ENCODE measurements at places on chromosomes 1 and 21. TPM values are rescaled to one million over a fixed set of nuclear protein-coding genes. Genes with fewer than 3 reads are reported as not detected.

The UBL4B gene
- not detected for total RNA-seq

The PSMB4 gene
- total RNA-seq = 412 TPM

The SCAF4 gene
- 28.4 TPM for total RNA-seq

The GUCA2A gene
- total RNA-seq = not detected

The C1QTNF12 gene
- 41.4 TPM for total RNA-seq

The INSRR gene
- not detected for total RNA-seq

The AMPD1 gene
- total RNA-seq = not detected

The ADAMTS1 gene
- total RNA-seq = 3.3 TPM

The IL10 gene
- total RNA-seq = not detected

The GNG12 gene
- total RNA-seq = 70.0 TPM

The HPDL gene
- 1.9 TPM for total RNA-seq

The CYP4B1 gene
- total RNA-seq = not detected

The PTAFR gene
- 0.13 TPM for total RNA-seq

The MANEAL gene
- 29.7 TPM for total RNA-seq

The RNU1-4 gene
- 1,290 TPM for total RNA-seq

The LDLRAD1 gene
- not detected for total RNA-seq

The CD52 gene
- 1.6 TPM for total RNA-seq

GRCh38 chr1:13662493-13662892, 37.5 kb upstream of the PRDM2 start:
- DNase-seq = no peak

GRCh38 chr21:15928196-15928595, 198.4 kb downstream of the USP25 start:
- DNase-seq = no peak

GRCh38 chr21:31848326-31848985, 24.4 kb upstream of the HUNK start:
- no peak for DNase-seq

- DNase-seq = no peak
Observed at GRCh38 chr21:46185716-46186115, 1.5 kb upstream of the SPATC1L start.

DNA sequence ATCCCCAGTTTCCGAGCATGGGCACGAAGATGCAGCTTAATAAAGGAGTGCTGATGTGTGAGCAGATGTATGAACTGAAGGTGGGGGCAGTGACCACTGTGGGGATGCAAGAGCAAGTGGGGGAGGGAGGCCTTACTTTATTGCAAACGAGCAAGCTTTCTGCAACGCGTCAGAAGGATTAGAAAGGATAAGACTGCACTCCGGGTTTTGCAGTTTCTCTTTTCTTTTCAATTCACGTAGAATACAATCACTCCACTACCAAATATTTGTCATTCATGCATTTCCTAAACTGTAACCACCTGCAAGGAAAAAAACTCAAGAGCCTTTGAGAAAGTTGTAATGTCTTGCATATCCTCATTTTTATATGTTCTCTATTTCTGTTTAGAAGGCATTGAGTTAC, 4.3 kb upstream of the OR2C3 start:
- DNase-seq = no peak

DNA sequence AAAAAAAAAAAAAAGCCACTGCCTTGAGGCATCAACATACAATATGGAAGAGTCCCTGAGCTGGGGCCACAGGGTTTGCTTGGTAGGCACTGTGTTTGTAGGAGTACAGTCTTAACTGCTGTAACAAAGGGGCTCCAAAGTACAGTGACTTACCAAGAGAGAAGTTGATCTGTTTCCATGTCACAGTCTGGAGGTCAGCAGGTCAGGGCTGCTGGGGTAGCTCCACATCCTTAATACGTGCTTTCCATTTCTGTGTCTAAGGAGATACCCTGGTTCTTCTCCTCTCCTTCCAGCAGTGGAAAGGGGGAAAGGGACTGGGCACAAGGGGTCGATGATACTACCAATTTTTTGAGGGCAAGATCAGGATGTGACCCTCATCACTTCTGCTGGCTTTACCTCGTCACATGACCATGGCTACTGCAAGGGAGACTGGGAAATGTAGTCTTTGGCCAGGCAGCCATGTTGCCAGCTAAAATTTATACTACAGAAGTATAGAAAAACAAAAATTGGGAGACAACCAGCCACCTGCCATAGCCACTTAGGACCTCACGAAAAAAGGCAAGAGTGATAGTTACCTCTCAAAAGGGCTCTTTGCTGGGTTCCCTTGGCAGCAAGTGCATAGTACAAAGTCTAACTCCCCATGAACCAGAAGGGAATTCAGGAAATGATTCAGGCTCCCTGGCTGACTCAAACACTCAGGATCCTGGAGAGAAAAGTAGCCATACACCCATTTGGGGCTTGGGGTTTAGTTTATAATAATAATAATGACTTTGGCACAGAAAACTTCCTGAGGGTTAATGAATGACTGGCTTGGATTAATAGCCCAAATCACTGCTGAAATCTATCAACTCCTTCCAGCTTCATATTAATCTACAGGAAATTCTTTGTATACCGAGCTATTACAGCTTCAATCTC, 52.7 kb upstream of the ATP5PO start:
- DNase-seq = no peak

DNA sequence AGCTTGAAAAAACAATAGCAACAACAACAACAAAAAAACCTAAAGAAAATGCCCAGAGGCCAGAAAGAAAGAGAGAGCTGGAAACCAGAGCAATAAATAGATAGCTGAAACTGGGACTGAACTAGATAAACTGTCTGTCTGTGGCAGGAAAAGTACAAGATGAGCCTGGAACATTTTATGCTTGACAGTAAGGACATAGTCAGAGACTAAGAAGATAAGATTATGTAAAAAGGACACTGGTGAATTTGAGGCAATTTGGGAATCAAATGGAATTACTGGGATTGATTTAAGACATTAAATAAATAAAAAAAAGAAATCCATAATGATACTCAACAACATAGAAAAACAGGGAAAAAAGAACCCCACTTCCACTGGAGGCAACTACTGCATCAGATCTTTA, 1.7 kb upstream of the KIFAP3 start:
- DNase-seq = no peak

- DNase-seq = no peak
Observed at GRCh38 chr1:87151500-87152421, 176.9 kb upstream of the LMO4 start.

- no peak for DNase-seq
Observed at GRCh38 chr1:202167708-202168415, 7.5 kb upstream of the PTPN7 start.

DNA sequence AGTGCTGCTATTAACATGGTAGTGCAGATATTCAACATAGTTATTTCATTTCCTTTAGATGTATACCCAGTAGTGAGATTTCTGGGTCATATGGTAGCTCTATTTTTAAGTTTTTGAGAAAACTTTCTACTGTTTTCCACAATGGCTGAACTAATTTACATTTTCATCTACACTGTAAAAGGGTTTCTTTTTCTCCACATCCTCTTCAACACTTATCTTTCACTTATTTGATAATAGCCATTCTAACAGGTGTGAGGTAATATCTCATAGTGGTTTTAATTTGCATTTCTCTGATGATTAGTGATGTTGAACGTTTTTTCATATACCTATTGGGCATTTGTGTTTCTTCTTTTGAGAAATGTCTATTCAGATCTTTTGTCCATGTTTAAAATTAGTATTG, 149.8 kb downstream of the PDE4B start:
- no peak for DNase-seq

DNA sequence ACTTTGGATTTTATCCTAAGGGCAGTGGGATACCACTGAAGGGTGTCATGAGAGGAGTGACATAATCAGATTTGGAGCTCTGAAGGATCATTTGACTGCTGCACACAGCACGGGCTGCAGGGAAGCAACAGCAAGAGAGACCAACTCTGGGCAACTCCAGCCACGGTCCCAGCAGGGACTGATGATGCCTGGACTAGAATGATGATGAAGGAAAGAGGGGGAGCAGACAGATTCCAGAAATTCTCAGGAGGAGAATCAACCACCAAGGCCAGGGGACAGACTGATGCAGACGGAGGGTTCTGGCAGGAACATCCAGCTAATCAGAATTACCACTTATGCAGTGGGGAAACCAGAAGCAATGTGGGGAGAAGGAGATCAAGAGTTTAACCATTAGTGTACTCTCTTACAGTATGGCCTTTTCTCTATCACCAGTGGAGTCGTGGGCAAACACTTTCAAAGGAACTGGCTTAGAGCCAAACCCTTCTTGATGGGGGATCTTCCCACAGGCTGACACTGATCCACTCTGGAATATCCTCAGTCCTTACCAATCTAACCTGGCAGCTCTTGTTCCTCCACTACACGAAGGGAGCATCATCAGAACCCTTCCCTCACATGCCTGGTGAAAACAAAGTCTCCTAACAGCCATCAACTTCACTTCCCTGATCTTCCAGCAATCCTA, 3.3 kb downstream of the URB1 start:
- DNase-seq = no peak

GRCh38 chr1:89545264-89546038, 20.8 kb downstream of the LRRC8B start:
- no peak for DNase-seq

DNA sequence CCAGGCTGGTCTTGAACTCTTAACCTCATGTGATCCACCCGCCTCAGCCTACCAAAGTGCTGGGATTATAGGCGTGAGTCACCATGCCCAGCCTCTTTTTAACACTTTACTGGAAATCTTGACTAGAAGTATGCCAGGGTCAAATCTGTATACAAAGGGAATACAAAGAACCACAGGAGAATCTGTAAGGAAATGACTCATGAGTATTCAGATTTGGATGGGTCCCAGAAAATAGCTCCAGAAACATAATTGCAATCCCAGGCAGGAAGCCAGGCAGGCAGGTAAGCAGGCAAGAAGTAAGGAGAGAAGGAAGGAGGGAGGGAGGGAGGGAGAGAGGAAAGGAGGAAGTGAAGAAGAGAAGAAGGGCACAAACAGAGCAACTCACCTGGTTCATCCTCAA, 22.8 kb upstream of the TIAM1 start:
- peak; percentile 69 for DNase-seq

DNA sequence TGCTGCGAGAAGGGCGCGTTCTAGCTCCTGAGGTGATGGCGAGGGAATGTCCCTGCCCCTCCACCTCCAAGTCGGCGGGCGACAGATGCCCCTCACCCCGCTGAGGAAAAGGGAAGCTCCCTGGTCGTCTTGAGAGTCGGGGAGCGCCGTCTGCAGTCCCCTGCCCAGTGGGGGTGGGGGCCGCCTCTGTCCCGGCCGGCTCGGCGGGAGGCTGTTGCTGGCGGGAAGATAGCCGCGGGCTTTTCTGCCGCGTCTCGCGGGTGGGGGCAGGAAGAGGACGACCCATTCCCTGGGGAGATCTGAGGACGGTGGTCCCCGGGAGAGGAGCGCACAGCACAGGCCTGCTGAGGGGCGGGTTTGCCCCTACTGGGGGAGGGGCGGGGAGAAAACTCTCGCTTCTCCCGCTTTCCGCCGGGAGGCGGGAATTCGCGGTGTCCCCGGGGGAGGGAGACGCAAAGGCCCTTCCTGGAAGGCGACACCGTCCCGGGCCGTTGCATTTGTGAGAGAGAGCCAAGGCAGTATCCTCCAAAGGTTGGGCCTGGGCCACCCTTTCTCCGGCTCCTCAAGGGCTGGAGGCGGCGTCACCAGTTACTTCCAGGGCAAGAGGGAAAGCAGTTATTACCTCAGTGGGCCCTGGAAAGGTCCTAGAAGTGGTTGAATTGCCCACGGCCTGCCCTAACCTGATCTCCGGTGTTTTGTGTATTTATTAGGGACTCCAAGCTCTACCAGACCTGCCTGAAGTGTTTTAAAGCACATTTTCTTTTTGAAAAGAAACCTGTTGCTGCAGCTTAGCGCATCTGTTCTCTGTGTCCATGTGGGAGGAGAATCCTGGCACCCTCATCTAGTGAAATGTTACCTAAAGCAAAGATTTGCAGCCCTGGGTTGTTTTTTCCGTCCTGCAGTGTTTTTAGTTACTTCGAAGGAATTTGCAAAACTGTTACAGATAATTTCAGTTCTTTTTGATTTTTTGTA, 648 bp downstream of the S100PBP start:
- no peak for DNase-seq

- DNase-seq = no peak
Observed at GRCh38 chr21:16815243-16815642, 697.6 kb upstream of the CXADR start.

- no peak for DNase-seq
Observed at GRCh38 chr1:150126811-150127210, 22.9 kb upstream of the PLEKHO1 start.

DNA sequence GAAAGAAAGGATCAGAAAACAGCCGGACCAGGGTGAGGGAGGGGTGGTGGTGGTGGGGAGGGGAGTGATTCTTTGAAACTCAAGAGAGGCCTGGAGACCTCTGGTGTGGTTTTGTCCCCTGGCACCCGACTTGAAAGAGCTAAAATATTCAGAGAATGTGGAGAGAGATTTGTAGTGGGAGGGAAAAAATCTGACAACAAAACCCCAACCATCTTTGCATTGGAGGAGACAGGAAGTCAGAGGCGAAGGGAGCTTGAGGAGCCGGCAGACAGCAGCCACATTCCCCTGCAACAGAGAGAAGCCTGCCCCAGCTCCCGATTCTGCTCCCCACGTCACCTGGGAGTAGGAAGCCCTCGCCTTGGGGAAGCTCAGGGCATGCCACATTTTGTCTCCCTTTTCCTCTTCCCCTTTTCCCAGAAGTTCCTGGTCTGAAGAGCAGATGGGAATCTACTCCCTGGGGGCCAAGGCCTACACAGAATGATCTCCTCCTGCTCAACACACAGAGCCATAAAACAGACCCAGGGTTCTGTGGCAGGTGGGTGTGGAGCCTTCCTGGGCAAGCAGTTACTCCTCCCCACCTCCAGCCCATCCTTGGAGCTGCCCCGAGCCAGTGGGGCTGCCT, 84.9 kb downstream of the ITPKB start:
- DNase-seq = no peak

DNA sequence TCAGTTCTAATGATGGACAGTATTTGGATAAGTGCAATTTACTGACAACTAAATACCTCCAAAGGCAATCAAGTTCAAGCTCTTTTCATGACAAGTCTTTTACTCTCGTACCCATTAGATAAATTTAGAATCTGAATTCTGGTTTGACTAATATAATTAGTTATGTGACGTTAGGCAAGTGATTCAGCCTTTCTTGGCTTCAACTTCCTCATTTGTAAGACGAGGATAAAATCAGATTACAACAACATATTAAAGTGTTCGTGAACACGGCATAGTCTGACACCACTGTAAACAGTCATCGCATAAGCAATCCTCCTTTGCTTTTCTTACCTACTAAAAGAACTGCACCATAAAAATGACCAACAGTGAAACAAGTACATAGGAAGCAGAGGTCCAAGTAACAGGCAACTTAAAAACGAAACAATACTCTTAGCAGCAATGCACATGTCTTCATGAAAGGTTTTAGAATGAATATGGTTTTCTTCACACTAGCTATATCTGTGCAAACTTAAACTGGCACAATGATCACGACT, 25.7 kb downstream of the COA6 start:
- no peak for DNase-seq

GRCh38 chr1:167617153-167618147, 12.6 kb upstream of the RCSD1 start:
- DNase-seq = no peak

- DNase-seq = no peak
Observed at GRCh38 chr1:41662061-41662764, 177.7 kb upstream of the EDN2 start.

DNA sequence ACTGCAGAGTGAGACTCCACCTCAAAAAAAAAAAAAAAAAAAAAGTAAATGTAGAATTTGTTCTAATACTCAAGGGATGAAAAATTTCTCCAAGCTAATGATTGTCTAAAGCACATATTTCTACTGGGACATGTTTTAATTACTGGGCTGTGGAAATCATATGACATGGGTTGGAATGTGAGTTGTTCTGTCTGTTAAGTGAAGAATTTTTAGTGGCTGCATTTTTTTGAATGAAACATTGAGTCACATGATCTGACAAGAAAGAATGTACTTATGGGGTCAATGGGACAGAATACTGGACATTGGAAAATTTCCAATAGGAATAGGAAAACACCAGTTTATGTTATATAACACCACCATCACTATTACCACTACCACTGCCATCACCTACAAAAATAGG, 123.8 kb upstream of the IVNS1ABP start:
- DNase-seq = no peak

Measured in Panc1 (cell line).